ENCODE measurements at places on chromosomes 5 and 9. TPM values are rescaled to one million over a fixed set of nuclear protein-coding genes. Genes with fewer than 3 reads are reported as not detected.
A peak's percentile ranks its signal among the peaks of the same experiment; 100 is the strongest.

DNA sequence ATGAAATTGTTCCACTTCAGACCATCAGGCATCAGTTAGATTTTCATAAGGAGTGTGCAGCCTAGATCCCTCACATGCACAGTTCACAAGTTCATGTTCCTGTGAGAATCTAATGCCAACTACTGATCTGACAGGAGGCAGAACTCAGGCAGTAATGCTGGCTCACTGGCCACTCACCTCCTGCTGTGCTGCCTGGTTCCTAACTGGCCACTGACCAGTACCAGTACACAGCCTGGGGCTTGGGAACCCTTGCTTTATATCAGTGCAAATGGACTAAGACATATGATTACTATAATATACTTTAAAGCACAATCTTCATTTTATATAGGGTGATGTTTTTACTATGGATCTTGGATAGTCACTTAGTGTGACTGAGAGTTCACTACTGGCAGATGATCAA lies 259.2 kb downstream of the SLCO4C1 start:
- H3K36me3 ChIP-seq, result no peaks in the 10 kb centered on the region
- H3K27ac ChIP-seq, result no peak overlapping the region
- no peaks in the 10 kb centered on the region for H3K4me1 ChIP-seq

DNA sequence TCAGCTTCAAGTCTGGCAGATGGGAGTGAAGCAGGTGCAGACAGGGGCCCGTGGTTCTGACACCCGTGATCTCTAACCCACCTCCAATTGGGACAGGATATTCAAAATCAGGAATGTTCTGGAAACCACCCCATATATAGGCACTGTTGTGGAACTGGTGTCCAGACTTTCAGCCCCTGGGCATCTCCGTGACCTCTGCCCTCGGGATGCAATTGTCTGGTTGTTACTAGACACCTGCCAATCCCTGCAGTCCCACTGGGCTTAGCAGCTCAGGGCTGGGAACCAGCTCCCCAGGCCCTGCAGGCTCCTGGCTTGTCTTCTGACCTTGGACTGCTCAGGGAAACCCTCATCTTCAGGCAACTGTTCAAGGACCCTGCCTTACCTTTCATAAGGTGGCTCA lies 38.8 kb downstream of the NTNG2 start:
- H3K36me3 ChIP-seq, result no peaks in the 10 kb centered on the region
- no peaks in the 10 kb centered on the region for H3K27me3 ChIP-seq
- DNase-seq, result no peak
- no peak overlapping the region for H3K4me3 ChIP-seq

DNA sequence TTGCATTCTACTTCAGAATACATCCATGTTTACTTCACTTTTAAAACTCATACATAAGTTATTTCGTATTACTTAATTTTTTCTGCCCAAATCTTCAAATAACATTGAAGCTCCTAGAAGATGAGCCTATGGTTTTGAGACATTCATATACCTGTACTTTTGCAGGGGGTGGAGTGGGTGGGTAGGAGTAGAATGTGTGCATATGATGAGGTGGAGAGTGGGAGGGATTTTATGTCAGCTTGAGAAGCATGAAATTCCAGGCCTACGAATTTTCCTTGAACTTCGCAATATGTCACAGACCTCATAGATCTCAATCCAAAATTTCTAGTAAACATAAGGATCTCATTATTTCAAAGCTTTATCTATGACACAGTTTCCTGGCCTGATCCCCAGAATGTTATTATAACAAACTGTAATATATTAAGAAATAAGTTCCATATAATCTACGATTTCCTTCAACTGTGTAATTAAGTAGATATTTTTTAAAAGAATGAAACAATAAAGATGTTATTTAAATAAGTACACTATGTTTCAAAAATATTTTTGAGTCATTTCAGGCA lies 19.7 kb upstream of the MOB3B start:
- H3K27ac ChIP-seq, result no peak overlapping the region
- no peaks in the 10 kb centered on the region for H3K36me3 ChIP-seq
- no peaks in the 10 kb centered on the region for H3K4me1 ChIP-seq
- no peak overlapping the region for H3K4me3 ChIP-seq
- DNase-seq, result no peak
- no peaks in the 10 kb centered on the region for H3K27me3 ChIP-seq

- DNase-seq, result no peak
- peaks cover 2% of the 10 kb centered on the region for H3K36me3 ChIP-seq
- peaks cover 51% of the 10 kb centered on the region for H3K4me1 ChIP-seq
- peak overlapping the region; percentile 63 for H3K27ac ChIP-seq
Measured at GRCh38 chr9:111914749-111915424, 18.3 kb downstream of the UGCG start.

DNA sequence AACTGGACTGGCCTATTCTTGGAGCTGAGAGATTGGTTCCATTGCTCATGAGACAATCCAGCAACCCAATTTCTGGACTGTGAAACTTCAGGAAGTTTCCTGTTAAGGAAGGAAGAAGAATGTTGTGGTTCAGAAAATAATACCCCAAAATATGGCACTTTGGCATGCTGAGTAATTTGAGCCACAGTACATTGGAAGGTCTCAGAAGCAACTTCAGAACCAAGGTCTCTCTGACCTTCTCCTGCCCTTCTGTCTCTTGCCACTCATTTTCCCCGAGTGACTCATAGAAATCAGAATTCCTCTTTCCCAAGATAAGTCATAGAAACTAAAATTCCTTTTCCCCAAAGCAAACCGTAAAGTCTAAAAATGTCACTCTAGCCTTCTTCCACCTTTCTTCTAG lies 1366.1 kb downstream of the PTPRD start:
- DNase-seq, result no peak
- H3K27ac ChIP-seq, result no peak overlapping the region
- H3K27me3 ChIP-seq, result no peaks in the 10 kb centered on the region
- H3K4me3 ChIP-seq, result no peak overlapping the region
- no peaks in the 10 kb centered on the region for H3K4me1 ChIP-seq

DNA sequence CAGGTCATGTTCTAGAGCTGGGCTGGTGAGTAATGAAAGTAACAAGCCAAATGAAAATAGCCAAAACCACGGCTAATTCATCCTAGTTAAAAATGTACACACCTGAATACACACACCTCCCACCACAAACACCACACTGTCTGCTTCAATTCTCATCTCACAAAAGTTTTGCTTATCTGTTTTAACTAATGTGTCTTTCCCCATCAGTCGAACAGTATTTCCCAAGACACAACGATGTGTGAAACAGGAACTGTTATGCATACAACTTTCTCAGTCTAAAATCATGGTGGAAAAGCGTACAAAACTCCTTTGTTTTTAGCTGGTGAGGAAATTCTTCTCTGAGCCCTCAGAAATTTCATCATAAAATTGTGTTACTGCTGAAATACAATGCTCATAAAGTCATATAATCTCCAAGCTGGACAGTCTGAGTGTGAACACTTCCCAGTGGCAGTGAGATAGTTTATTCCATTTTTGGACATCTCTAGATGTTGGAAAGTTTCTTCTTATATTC lies 242.4 kb downstream of the EFNA5 start:
- peaks cover 65% of the 10 kb centered on the region for H3K4me1 ChIP-seq

DNA sequence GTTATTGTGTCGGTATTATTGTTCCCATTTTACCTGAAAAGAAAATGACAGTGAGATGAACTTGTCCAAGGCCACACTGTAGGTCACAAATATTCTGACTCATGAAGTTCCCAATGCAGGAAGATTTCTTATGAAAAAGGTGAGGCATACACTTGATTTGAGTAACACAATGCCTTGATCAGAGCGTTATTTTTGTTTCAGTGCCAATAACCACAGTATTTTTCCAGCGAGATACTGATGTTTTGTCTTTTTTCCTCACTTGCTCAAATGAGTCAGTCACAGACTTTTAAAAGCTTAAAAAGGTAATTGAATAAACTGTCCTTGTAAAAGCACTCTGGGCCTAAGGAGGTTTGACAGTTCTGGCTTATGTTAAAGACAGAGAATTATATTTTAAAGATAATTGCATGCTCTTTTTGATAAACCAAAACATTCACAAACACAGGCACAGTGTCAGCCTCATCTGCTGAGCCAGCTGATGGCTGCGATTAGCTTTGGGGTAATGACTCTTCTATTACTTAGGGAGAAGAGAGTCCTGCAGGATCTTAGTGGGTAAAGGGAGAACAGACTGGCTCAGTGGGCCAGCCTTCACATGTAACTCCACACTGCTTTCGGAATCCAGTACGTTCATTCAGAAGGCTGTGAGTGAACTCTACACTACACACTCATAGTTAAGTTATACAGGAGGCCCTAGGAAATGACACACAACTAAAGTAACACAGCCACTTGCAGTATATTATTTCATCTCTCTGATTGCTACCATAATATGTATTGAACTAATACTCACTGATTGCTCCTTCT lies 165.5 kb upstream of the CD180 start:
- no peaks in the 10 kb centered on the region for H3K36me3 ChIP-seq
- no peak overlapping the region for H3K27ac ChIP-seq
- no peak for DNase-seq
- H3K4me3 ChIP-seq, result no peak overlapping the region

GRCh38 chr9:14445946-14446345 lies 132.0 kb upstream of the NFIB start:
- no peaks in the 10 kb centered on the region for H3K27me3 ChIP-seq
- no peaks in the 10 kb centered on the region for H3K4me1 ChIP-seq
- no peak overlapping the region for H3K27ac ChIP-seq
- DNase-seq, result no peak
- H3K36me3 ChIP-seq, result no peaks in the 10 kb centered on the region
- no peak overlapping the region for H3K4me3 ChIP-seq

The CLIC3 gene
- total RNA-seq, result 6.2 TPM

The ADAMTS12 gene
- total RNA-seq, result 0.15 TPM

The SETD9 gene
- 20.5 TPM for total RNA-seq

The P4HA2 gene
- total RNA-seq, result 25.1 TPM
